Left renal pelvis (tissue), 4 donors: ENCODE measurements at places on chromosomes 7 and 10.

DNA sequence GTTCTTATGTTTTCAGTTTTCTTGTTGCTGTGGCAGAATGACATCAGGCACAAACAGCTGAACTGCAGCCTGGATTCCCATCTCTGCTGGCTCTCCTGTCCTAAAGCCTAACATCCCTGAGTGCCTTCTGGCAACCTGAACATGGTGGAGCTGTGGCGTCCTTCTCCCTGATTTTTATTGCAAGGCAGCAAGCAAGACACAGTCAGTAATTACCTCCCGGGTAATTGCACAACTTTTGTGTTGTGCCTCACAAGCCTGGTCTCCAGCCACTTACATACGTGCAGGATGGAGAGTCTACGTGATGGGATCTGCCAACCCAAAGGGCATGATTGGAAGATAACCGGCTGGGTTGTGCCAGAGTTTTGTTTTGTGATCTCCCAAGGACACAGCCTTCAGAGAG lies 116.1 kb upstream of the PARD3 start:
- DNase-seq: no peak

- no peak for DNase-seq
Measured at GRCh38 chr7:150323682-150324372, 482 bp upstream of the ACTR3C start.

- DNase-seq: no peak
Measured at GRCh38 chr10:30903397-30904138, 128.1 kb downstream of the ZNF438 start.

- DNase-seq: peak; percentile 77
Measured at GRCh38 chr10:124717911-124718741, 26.1 kb downstream of the FAM53B start.

DNA sequence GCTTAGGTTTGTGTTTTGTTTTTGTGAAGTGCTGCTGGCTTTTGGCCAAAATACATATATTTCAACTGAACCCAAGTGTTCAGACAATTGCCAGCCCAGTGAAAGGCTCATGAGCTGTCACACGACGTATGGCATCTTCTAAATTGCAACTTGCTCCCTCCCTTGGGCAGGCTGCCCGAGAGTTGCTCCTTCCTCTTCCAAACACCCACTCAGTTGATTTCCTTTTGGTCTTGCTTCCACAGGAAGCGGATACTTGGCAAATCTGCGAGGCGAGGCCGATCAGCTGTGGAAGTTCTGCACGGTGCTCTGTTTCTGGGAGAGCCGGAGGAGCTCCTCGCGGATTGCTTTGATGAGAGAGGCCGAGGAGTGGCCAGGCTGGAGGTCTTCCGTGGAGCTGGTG lies 39.6 kb upstream of the ATP6V0A4 start:
- DNase-seq: peak; percentile 5

DNA sequence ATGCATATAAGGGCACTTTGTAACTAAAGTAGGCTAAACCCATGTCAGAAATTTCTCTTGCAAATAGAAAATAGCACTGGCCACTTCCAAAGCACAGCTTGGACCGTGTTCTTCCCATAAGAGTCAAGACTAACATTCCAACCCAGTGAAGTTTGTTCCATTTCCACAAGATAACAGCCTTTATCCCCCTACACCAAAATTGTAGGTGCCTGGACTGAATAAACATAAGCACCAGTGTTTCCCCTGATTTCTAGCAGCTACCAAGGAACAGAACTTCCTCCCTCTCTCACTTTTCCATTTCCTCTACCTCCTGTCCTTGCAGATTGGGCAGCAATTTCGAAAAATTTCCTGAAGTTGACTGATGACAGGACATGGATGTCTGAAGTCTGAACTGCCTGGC lies 219.7 kb downstream of the CREB5 start:
- DNase-seq: no peak

DNA sequence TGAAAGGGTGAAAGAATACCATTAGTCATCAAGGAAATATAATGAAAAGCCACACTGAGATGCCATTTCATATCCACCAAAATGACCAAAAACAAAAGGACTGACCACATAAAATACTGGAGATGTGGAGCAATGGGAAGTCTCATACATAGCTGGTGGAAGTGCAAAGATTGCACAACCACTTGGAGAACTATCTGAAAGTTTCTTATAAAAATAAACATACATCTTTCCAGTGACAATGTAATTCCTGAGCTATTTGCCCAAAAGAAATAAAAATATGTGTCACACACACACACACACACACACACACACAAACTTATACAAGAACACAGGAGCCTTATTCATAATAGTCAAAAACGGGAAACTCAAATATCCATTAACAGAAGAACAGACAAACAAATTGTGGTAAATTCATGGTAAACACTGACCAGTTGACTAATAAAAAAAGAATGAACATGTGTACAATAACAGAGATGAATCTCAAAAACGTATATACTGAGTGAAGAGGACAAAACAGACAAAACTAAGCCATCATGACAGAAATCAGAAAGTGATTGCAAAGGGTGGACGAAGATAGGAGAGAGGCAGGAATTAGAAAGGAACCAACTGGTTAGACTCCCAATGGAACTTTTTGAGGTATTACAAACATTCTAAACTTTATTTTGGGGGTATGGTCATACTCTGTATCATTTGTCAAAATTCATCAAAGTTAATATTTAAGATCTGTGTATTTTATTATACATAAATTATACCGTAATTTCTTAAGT lies 21.5 kb downstream of the WASL start:
- no peak for DNase-seq

DNA sequence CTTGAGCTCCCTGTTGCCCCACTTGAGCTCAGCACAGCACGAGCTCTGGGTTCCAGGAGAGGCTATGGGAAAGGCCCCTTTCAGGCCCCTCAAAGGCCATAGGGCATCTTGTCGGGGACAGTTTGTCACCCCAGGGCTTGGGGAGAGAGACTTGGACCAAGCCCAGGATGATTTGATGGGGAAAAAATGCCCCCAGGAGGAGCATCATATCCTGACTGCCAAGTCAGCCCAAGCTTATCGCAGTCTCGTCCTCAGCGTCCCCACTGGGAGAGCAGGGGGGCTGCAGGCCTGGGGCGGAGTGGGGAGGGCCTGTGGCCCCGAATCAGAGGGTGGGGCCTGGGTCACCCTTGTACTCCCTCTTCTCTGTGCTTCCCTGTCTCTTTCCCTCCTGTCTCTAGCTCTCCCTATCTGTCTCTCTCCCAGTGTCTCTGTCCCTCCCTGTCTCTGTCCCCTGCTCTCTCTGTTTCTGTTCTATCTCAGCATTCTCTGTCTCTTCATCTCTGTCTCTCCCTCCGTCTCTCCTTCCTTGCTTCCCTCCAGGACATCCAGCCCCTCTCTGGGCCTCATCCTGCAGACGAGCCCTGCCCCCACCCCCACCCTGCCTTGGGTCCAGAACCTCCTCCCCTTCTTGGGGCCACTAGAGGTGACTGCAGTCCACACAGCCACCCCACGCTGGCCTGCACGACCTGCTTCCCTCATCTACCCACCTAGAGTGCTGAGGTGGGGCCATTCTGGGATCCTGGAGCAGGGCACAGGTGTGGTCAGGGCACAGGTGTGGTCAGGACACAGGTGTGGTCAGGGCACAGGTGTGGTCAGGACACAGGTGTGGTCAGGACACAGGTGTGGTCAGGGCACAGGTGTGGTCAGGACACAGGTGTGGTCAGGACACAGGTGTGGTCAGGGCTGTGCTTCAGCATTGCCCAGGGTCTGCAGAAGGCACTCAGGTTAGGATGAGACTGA lies 17.3 kb upstream of the GRIFIN start:
- DNase-seq: no peak

DNA sequence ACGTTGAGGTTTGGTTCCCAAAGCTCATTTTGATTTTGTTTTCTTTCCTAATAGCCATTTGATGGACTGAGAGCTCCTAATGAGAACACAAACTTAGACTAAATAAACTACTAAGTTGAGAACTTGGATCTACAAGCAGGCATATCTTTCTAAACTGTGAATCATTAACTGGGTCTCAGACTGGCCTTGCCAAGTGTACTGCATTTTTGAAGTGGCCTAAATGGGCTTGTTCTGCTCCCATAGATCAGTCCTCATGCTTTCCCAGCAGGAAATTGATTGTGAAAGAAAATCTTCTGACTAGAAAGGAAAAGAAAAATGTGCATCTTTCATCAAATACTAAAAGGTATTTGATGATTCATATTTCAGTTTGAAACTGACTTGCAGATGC lies 46.7 kb upstream of the RBM33 start:
- DNase-seq: no peak

GRCh38 chr10:113681533-113682470 lies 2.1 kb downstream of the CASP7 start:
- DNase-seq: no peak

GRCh38 chr10:129056734-129057689 lies 410.0 kb upstream of the MGMT start:
- no peak for DNase-seq

DNA sequence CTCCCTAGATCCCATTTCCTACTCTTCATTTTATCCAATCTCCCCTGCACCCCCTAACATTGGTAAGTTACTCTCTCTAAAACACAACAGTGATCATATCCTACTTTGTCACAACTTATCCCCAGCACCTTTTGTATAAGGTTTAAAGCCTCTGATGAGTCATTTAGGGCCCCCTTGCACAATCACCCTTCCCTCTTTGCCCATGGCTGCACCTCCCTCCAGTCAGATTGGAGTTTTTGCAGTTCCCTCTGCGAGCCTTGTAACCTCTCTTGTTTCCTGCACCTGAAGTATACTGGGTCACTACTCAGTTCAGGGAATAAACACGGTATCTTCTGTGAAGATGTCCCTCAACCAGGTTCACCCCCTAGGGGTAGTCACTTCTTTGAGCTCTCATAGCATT lies 55.9 kb upstream of the ADRB1 start:
- no peak for DNase-seq

DNA sequence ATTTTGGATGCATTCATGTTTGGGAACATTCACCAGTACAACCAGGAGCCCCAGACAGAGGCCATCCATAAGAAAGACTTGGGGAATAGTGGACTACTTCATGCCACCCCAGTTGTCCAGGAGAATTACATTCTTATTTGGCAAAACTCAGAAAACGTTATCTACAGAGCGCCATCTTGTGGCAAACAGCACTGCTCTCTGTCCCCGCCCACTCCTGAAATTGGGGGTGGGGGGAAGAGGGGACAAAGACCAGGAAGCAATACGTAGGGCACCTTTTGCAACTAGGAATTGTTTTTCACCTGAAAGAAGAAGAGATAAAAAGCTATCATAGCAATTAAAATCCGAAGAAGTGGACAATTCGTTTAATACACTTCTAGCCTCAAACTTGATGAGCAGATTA lies 134.6 kb upstream of the MGMT start:
- DNase-seq: no peak

DNA sequence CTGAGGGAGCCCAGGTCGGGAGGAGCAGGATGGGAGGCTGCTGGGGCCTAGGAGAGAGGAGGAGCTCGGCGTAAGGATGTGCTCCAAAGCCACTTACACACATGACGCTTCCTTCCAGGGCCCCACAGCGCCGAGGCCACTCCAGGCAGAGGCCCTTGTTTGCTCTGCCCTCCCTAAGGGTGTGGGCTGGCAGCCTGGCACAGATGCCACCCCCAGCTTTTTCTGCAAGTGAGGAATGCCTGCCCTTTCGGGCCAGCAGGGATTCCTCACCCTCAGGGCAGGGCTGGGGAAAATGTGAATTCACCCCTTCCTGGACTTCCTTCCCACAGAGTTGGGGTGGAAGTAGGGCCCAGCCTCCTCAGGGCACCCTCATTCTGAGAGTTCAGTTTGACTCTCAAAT lies 5.6 kb upstream of the AQP1 start:
- DNase-seq: no peak

GRCh38 chr10:8064436-8064835 lies 9.9 kb downstream of the GATA3 start:
- no peak for DNase-seq

GRCh38 chr7:47724335-47724982 lies 142.5 kb upstream of the TNS3 start:
- no peak for DNase-seq

DNA sequence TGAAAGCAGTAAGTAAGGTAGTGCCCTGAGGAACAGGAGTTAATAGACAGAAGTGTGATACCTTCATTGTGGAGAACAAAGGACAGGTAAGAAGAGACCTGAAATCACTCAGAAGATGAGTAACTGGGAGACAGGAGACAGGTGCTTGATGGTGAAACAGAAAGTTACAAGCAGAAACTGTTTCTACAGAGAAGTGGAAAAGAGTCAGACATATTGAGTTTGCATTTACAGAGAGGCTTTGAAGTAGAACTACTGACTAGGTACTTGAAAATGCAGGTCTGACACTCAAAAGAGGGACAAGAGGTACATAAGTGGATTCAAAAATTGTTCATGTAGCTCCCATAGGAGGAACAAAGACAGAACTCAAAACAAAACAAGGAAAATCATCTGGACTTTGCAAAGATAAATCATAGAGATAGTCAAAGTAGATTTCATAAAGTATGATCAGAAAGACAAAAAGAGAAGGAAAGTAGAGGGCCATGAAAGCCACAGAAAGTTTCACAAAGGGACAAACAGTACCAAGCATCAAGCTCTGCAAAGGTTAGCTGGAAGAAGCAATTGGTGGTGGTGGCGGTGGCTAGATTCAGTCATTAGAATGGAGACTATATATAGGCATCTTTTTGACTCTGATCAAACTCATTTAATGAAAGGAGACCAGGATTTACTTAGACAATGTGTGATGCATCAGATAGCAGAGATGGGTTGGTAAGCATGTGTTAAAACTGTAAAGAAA lies 198.4 kb downstream of the PCLO start:
- no peak for DNase-seq

GRCh38 chr7:66558201-66558641 lies 70.5 kb upstream of the KCTD7 start:
- DNase-seq: no peak

DNA sequence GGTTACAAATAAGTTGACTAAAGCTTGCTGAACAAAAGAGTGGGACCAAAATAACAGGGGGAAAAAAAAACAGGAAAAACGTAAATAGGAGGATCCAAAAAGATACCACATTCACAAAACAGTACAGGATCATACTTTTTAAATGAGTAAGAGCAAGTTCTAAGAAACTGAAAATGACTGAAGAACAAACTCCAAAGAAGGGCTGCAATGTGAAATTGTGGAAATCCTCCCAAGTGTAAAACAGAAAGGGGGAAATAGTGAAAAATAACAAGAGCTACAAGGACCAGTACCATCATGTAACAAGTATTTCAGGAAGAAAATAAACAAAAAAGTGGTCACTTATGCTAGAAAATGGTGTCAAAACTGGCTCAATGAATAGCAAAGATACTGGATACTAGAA lies 46.3 kb downstream of the PDSS1 start:
- no peak for DNase-seq
